ENCODE measurements at places on chromosomes 12 and 14.
A peak's percentile ranks its signal among the peaks of the same experiment; 100 is the strongest.

GRCh38 chr12:92702754-92703679 lies at the start of gene PLEKHG7:
Gene PLEKHG7, plus strand, starts transcription at chr12:92702989. Its CDS starts 3,643 bp downstream, at chr12:92706632.
- DNase-seq, result no peak

GRCh38 chr12:14651371-14651770 lies 45.0 kb downstream of the GUCY2C start:
- DNase-seq, result no peak

GRCh38 chr12:101470939-101471338 lies 4.2 kb upstream of the SPIC start:
- DNase-seq, result no peak

- no peak for DNase-seq
Measured at GRCh38 chr14:30874999-30875787, 834 bp downstream of the COCH start.

- DNase-seq, result peak; percentile 85
Measured at GRCh38 chr14:77565289-77565993, 51.0 kb downstream of the SPTLC2 start.

- DNase-seq, result no peak
Measured at GRCh38 chr12:122030424-122031035, 8.8 kb downstream of the BCL7A start.

GRCh38 chr12:124311292-124312109 lies 16.6 kb downstream of the RFLNA start:
- no peak for DNase-seq

DNA sequence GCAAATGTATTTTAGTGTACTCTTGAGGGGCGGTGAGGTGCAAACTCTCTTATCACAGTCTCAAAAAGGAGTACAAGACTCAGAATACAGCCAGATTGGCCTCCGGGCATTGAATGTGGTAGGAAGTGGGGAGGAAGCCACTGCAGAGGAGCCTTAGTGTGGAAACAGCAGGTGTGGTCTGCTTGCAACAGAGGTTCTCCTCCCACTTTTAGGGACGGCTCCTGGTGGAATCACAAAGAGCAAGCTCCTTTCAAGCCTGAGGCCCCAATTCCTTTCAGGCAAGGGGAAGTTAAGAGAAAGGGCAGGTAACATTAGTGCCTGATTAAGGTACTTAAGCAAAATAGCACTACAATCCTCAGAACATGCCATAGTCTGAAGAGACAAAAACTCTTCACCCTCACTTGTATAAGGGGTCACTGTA lies 23.7 kb upstream of the SLC2A3 start:
- peak; percentile 44 for DNase-seq

DNA sequence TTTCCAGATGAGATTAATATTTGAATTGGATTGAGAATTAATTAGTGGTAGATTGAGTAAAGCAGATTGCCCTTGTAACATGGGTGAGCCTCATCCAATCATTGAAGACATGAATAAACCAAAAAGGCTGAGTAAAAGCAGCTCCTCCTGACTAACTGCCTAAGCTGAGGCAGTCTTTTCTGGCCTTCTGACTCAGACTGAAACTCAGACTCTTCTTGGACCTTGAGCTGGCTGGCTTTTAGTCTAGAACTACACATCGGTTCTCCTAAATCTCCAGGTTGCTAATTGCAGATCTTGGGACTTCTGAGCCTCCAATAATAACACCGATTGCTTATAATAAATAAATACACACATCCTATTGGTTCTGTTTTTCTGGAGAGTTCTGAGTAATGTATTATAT lies 24.0 kb downstream of the FKBP11 start:
- DNase-seq, result no peak

DNA sequence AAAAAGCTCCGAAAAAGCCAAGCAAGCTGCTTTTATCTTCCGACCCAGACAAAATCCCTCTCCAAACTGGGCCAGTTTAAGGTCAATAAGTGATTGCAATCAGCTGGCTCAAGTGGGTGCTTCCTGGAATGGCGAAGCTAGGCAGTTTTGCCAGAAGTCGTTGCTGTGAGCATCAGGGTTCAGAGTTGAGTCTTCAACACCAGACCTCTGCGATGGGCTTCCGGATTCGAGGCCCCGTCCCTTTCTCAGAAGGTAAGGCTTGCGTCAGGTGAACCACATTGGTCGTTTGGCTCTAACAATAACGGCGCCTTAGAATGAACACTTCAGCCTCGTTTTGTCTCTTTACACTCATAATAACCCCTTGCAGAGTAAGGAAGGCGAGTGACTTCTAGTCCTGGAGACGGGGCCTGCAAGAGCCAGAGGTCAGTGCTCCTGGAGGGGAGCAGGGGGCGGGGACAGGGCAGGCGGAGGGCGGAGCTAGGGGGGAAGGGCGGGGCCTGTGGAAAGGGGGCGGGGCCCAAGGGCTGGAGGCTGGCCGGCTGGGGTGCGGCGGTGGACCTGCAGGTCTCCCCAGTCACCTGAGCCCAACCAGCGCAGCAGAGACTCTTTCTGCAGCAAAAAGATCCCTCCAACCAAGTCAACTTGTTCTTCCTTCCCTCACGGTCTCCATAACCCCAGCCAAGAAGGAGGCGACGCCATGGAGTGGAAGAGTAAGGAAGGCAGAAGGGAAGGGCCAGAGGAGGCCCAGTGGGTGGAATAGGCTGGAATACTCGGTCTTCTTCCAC lies 34.0 kb upstream of the NFYB start:
- DNase-seq, result no peak

DNA sequence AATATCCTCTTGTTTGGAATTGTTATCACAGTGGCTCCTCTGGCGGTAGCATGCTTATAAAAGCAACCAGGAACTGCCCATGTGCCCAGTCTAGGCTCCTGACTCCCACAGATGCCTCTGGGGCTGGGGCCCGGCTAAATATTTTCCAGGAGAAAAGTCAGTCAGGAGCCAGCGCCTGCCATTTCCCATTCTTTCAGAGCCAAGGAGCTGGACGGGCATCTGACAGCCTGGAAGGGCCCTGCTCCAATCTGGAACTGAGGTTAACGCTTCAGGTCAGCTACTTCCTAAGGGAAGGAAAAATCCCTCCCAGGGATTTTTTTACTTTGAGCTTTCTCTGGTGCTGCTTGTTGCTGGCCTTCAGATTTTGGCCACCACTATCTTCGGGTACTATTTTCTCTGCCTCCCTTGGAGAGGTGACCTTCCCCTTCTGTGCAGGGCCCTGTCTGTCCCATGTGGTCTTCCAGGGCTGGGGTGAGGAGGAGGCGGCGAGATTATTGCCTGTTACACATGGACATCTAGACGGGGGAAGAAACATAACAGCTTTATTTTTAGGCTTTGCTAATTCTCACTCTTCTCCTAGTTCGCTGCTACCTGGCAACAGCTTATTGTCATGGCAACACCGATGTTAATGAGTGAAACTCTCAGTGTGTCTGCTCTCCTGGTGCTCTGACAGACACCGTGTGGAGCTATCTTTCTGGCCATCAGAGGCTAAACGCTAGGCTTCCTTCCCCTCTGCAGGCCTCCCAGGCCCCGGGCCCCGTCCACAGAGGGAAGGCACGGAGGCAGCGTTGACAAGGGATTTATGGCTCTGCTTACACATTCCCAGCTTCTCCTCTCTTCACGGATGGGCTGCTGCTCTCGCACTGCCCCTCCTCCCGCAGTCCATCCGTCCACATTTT lies 160.4 kb downstream of the CACNA1C start:
- DNase-seq, result no peak

- DNase-seq, result no peak
Measured at GRCh38 chr14:65906344-65906743, 493.8 kb downstream of the FUT8 start.

DNA sequence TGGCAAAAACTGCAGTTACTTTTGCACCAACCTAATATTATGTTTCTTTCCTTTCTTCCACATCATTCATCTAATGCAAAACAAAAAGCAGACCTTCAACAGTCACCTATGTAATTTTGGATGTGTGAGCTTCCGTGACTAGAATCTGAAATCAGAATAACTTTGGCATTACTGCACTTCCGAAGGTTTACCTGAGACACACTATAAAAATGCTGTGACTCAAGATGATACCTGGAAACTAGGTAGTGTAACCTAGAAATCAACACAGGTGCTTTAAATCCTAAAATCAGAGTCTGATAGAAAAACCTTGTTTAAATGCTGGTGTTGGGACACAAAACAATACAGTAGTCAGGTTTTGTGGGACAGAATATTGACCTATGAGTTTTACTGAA lies 2.2 kb downstream of the BTBD7 start:
- no peak for DNase-seq

- no peak for DNase-seq
Measured at GRCh38 chr14:94441531-94442205, 10.9 kb downstream of the SERPINA11 start.

DNA sequence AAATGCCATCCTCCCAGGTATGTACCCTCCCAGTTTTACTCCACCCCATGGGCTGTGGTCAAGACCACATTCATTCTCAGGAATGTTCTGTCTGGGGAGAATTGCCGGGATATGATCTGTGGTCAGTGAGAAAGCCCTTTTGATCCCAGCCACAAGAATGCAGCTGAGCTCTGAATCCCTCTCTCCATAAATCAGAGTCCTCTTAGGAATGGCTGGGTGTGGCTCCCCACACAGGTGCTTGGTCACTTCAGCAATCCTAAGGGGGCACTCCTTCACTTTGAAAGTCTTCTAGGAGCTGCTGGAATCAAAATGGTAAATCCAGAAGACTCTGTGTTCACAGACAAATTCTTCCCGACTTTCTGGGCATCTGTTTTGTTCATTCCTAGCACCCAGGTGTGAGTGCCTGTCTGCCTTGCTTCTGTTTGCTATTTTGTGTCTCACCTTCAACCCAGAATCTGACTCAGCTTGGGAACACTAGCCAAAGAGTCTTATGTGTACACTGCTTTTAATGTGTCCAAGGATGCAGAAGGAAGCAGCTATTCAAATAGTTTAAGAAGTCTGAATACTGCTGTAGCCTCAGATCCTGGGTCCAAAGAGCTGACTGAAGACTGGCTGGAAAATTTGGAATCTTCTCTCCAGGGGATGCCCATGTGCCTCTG lies 144.6 kb upstream of the CDKN3 start:
- DNase-seq, result no peak

GRCh38 chr14:85334316-85334715 lies 195.6 kb upstream of the FLRT2 start:
- no peak for DNase-seq

DNA sequence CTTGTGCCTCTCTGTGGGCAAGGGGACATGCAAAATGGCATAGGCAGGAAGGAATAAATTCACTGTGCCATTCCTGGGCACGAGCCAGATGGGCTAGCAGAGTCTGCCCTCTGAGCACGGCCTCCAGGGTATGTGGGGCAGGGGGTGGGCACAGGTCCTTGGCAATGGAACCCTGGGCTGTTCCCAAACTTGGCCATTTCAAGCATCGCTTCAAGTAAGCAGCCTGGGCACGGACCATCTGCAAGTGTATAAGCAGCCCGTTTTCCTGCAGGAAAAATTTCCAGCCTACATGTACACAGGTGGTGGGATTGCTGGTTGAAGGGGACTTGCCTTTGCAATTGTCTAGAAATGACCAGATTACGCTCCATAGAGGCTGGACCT lies 40.3 kb downstream of the CCDC85C start:
- no peak for DNase-seq

DNA sequence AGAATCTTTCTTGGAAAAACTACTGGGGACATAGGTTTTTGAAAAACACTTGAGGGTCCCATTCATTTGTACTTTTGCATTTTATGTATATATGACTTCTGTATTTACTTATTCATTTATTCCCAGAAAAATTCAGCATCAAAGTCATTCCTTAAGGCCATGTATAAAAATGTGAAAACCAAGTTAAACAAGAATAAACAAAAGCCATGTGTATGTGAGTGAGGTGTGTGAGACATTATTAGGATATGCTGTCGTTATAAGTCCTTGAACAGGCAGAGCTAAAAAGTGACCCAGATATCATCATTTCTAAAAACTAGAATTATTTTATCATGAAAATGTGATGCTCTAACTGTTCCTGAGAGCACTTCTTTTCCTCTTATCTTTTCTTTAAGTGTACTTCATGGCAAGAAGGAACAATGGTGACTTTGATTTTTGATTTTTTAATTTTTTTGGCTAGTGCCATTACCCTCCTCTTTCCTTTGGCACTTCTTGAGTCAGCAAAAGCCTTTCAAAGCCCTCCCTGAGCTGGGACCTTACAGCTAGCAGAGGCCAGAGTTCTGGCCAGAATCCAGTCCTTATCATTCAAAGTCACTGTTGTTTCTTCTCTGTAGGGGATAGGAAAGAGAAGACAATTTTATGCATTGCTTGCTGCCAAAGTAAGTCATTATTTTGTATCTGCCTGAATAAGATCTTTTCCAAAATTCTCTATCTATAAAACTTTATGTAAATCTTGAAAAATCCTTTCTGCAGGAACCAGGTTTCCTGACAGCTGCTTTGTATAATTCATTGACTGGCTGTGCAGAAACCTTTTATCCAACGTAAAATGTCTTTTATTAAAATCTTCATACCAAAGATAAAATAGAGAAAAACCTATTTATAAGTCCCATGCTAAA lies 419.7 kb upstream of the PRICKLE1 start:
- no peak for DNase-seq

GRCh38 chr12:124289634-124290600 lies 5.0 kb upstream of the RFLNA start:
- DNase-seq, result no peak

DNA sequence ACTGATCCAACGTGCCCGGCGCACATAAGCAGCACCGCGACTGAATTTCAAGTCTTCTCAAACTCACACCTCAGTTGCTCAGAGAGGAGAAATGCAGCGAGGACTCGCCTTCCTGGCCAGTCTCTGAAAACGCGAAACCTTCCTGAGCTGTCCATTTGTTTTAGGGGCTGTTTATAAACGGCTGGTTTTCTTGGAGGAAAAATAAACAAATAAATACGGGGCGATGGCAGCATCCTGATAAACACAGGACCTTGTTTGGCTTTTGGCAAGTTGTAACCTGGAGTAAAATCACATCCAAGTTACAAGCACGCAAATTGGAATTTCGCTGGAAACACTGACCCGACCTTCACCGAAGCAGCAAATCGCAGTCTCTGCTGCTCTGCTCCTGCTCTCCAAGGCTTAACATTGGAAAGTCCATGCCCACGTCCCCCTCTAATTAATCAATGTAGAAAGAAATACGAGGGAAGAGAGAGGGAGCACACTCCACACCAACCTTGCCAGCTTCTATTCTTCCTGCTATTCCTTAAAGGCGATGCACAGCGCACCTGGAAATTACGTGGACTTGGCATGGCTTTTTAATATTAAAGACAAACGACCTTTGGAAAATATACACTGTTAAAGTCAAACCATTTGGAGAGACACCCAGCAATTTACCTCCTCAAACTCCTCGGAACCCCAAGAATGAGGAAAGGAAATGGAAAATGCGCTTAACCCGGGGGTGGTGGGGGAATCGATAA lies 248.8 kb downstream of the APAF1 start:
- no peak for DNase-seq
